T-helper 1 cell treated with Interleukin-12 subunit alpha and Interleukin-12 subunit beta and Interleukin-4 antibody, amounts not matched to agents 30 ng/mL and 1 ng/mL, for 36 hours (primary cell): ENCODE measurements at places on chromosomes 12 and 14. TPM values are rescaled to one million over a fixed set of nuclear protein-coding genes. Genes with fewer than 3 reads are reported as not detected.

The FOXM1 gene
- 85.0 and 90.6 TPM in 2 replicates for total RNA-seq

The PTCSC3 gene
- not detected in 2 replicates for total RNA-seq

The TOMM20L gene
- total RNA-seq, result not detected in 2 replicates

The CCDC184 gene
- 0.12 and 0.32 TPM in 2 replicates for total RNA-seq

The RHNO1 gene
- total RNA-seq, result 43.4 and 49.5 TPM in 2 replicates
